Activated T-helper 1 cell treated with anti-CD3 and anti-CD28 coated beads, Interleukin-12 subunit alpha, Interleukin-12 subunit beta, Interleukin-2, Interleukin-4 antibody, amounts not matched to agents 30 ng/mL and 10 ng/mL and 1 ng/mL, durations not matched to agents 14 hours and 24 hours and 36 hours (primary cell): ENCODE measurements at places on chromosomes 5 and 9. TPM values are rescaled to one million over a fixed set of nuclear protein-coding genes. Genes with fewer than 3 reads are reported as not detected.

IFNB1 gene
- total RNA-seq, result 0.23 TPM in 1 of 2 replicates, not detected in the other

TYRP1 gene
- not detected in 2 replicates for total RNA-seq

POLR3G gene
- total RNA-seq, result 18.4 and 22.1 TPM in 2 replicates

FBP2 gene
- not detected in 2 replicates for total RNA-seq

GRCh38 chr5:116303340-116303739 is 218.5 kb downstream of the COMMD10 start:
- no peak for DNase-seq
- no peak overlapping the region for H3K27ac ChIP-seq
- no peak overlapping the region for H3K4me3 ChIP-seq
- H3K27me3 ChIP-seq, result no peaks in the 10 kb centered on the region
- H3K36me3 ChIP-seq, result peaks cover 28% of the 10 kb centered on the region

- no peaks in the 10 kb centered on the region for H3K27me3 ChIP-seq
- H3K36me3 ChIP-seq, result no peaks in the 10 kb centered on the region
- H3K4me1 ChIP-seq, result no peaks in the 10 kb centered on the region
- H3K27ac ChIP-seq, result no peak overlapping the region
- DNase-seq, result no peak
Observed at GRCh38 chr9:95107001-95107749, 210.3 kb downstream of the FANCC start.

DNA sequence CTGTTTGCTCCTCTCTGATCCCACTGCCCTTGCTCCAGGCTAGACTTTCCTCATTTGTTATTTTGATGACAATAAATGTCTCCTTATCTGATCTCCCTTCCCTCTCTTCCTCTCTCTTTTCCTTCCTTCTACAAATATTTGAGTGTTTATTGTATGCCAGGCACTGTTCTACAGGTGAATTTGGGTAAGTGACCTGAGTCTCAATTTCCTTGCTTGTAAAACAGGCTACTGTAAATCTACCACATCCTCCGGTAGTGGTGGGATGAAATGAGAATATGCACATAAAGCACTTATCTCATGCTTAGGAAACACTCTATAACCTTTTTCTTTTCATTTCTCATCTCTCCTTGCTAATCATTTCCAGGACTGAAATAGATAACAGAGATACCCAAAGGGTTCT is 86.4 kb downstream of the HMHB1 start:
- peaks cover 34% of the 10 kb centered on the region for H3K4me1 ChIP-seq
- peak; percentile 17 for DNase-seq
- H3K27ac ChIP-seq, result peak overlapping the region; percentile 38
- H3K4me3 ChIP-seq, result peak overlapping the region; percentile 21
- H3K36me3 ChIP-seq, result no peaks in the 10 kb centered on the region
- no peaks in the 10 kb centered on the region for H3K27me3 ChIP-seq

- H3K4me3 ChIP-seq, result peak overlapping the region; percentile 56
- no peaks in the 10 kb centered on the region for H3K36me3 ChIP-seq
- DNase-seq, result peak; percentile 63
- H3K27me3 ChIP-seq, result peaks cover 52% of the 10 kb centered on the region
Observed at GRCh38 chr9:132411091-132411508, 1.1 kb downstream of the CFAP77 start.
